Choroid plexus epithelial cell (primary cell): ENCODE measurements at places on chromosomes 13 and 19.
A peak's percentile ranks its signal among the peaks of the same experiment; 100 is the strongest.

DNA sequence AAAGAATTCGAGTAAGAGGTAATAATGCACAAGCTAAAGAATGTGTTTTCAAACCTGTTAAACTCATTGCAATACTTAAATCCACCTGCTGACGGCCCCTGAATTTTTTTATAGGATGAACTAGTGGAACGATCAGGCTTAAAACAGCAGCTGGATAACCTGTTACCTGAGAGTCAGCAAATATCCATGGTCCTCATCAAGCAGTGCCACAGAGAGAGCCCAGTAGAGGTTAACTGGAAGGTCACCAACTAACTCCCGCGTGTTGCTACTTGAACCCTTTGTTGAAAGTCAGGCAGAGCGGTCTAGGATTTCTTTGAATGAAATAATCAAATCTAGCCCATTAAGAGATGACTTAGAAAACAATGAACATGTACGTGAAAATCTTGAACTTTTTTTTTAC is 47.6 kb upstream of the SPRY2 start:
- DNase-seq, result no peak

- DNase-seq, result no peak
These were observed 1.8 kb upstream of the FBN3 start for GRCh38 chr19:8150998-8151766.

DNA sequence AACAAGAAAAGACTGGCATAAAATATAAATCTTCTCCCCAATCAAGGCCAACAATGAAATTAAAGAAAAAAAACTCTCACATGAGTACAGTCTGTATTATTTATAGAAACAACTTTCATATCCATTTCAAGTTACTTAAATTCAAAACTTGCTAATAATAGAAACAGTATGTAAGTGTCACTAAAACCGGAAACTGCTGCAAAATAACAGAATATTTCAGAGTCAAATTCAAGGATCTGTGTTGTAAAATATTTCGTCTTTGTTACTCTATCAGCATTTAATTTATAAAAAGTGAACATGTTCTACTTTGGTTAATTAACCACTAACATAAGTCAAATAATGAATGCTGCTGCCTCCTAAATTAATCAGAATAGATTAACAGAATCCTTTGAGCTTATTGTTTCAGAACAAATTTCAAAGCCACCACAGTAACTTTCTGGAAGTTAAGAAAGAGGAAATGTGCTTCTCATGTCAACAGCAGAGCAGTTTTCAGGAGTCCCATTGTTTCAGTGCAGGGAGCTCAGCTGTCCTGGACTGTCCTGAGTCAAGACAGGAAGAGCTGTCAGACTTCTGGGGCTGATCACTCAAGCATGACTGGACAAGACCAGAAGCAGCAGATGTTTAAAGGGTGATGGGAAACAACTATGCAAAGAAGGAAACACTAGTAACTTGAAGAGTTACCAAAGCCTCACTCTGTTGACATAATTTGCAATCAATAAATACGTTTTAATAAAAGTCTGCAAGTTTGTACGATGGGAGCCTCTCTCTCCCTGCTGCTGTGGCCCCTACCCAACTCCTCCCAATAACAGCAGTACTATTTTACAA is 76.9 kb downstream of the FOXO1 start:
- DNase-seq, result peak; percentile 70

DNA sequence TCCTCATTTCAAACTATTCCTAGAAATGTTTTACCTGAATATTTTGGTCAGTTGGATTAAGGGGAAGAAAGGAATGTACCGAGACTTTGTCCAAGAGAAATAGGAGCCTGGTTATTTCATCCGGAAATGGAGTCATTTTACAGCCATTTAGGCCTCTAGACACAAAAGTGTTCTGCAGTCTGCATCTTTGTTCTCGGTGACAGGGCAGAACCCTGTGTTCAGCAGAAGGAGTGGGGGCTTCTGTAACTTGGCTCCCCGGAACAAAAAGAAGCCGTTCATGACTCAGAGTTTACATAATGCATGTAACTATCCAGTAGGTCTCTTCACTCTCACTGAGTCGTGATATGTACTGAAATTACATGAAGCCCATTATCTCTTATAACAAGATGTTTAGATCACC is 21.6 kb upstream of the FNDC3A start:
- peak; percentile 57 for DNase-seq

GRCh38 chr19:8096071-8096470 is 43.5 kb downstream of the CCL25 start:
- no peak for DNase-seq

- peak; percentile 12 for DNase-seq
These were observed 1575.5 kb upstream of the SPRY2 start for GRCh38 chr13:81916461-81916860.
